ENCODE measurements at places on chromosomes 2 and 18.
A peak's percentile ranks its signal among the peaks of the same experiment; 100 is the strongest.

DNA sequence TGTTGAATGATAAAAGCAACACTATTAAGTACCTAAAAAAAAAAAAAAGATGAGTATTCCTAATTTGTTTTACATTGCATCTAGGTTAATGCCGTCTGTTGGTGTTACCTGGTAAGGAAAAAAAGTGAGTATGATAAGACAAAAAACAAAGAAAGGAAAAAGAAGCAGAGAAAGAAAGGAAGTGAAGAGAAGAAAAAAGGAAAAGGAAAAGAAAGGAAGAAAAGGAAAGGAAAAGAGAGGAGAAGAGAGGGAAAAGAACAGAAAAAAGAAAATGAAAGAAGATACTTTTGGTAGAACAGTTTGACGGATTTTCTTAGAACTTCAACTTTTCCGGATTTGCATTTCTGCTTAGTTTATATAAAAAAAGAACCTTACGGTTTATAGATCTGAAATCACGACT, 387.9 kb downstream of the METTL4 start:
- no peak for DNase-seq

DNA sequence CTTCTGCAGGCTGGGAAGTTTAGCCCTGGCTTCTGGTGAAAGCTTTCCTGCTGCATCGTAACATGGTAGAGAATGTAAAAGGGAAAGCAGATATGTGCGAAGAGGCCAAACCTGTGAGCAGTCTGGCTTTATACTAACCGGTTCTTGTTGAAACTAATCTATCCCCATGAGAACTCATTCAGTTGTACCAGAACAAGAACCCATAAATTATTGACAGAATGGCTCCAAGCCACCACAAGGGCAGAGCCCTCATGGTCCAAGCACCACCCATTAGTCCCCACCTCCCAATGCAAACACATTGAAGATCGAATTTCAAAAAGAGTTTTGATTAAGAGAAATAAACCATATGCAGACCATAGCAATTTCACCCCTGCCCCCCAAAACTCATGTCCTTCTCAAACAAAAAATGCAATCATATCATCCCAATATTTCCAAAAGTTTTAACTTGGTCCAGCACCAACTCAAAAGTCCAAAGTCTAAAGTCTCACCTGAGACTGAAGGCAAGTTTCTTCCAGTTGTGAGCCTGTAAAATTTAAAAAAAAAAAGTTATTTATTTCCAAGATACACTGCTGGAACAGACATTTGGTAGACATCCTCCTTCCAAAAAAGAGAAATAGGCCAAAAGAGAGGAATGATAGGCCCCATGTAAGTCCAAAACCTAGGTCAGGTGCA, 318.9 kb downstream of the CNTNAP5 start:
- DNase-seq: no peak

- no peak for DNase-seq
Observed at GRCh38 chr2:174047746-174048145, 82.6 kb upstream of the SP3 start.

GRCh38 chr2:221337957-221338685, 234.0 kb downstream of the EPHA4 start:
- no peak for DNase-seq

- DNase-seq: no peak
Observed at GRCh38 chr18:76821356-76821874, 942 bp upstream of the ZNF236 start.

DNA sequence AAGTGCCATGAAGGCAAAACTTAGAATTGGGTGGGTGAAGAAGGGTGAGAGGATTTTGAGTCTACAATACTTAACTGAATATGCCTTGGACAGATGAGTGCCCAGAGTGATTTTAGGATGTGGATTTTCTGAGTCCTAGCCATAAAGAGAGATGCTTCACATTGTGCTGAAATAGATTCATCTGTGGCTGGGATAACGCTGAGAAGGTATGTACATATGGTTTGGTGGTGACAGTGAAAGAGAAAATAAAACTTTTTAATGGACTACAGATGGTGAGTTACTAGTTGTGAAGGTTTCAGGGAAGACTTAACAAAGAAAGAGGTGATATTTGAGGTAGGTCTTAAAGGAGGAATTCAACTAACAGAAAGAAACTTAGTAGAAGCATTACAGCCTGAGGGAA, 265.8 kb downstream of the AKAIN1 start:
- DNase-seq: no peak

- DNase-seq: no peak
Observed at GRCh38 chr18:5370332-5370731, 74.8 kb upstream of the ZBTB14 start.

- no peak for DNase-seq
Observed at GRCh38 chr2:213261715-213262114, 22.5 kb upstream of the SPAG16 start.

- no peak for DNase-seq
Observed at GRCh38 chr2:10772868-10773215, 39.7 kb downstream of the PDIA6 start.

GRCh38 chr2:86290596-86291327, 46.7 kb downstream of the REEP1 start:
- DNase-seq: no peak

DNA sequence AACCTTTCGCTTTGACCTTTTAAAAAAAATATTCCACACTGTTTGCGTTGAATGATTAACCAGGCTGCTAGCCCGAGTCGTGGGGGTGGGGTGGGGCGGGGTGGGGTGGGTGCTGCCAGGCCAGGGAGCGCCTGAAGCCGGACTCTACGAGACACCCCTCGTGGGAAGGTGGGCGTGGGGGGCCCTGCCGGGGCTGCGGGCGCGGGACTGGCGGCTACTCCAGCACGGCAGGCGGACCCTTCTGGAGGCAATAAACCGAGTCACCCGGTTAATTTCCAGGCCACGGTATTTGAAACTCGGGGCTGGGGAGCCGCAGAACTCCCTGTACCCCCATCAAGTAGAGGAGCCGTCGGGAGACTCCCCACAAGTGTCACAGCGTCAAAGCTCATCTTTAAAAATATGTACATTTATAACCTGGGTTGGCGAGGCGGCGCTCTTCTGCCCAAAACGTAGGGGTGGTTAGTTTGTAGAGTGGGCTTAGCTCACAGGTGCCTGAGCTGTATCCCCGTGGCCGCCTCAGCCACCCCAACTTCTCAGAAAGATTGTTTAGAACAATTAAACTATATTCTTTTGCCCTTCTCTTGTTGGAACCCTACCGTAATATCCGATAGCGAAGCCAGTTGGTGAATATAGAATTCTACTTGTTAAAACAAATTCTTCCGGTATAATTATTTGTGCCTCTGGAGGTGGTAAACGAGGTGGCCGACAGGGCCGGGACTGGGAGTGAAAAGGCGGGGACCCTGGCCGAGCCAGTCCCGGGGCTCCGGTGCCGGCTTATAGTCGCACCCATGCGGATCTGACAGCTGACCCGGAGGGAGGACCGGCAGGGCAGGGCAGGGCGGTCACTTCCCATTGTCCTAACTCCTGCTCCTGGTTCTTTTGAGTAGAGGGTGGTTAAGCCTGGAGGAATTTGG, 1.4 kb downstream of the B3GNT2 start:
- peak; percentile 28 for DNase-seq

GRCh38 chr2:240593026-240593702, 6.6 kb downstream of the CAPN10 start:
- DNase-seq: no peak

GRCh38 chr18:39186008-39186407, 1620.4 kb upstream of the CELF4 start:
- no peak for DNase-seq
